NB4 (cell line): ENCODE measurements at places on chromosomes 16 and 17.
A peak's percentile ranks its signal among the peaks of the same experiment; 100 is the strongest.

GRCh38 chr17:16918443-16918842, 53.5 kb downstream of the TNFRSF13B start:
- DNase-seq: no peak

- DNase-seq: peak; percentile 32
These were observed 52.5 kb downstream of the ZFPM1 start for GRCh38 chr16:88505405-88506082.

DNA sequence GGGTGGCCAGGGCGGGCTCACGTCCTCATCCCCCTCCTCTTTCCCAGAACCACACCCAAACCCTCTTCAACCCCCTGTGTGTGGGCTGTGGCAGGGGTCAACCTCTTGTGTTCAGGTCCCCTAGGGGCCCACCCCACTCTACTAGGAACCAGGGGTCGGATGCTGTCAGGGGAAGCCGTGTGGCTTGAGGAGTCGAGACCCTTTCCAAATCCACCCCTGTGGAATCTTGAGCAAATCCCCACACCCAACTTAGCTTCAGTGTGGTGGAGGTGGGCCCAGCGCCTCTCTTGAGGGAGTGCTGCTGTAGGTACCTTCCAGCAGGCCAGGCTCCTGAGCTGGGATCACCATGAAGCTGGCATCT, 121.5 kb downstream of the MRM1 start:
- DNase-seq: no peak

DNA sequence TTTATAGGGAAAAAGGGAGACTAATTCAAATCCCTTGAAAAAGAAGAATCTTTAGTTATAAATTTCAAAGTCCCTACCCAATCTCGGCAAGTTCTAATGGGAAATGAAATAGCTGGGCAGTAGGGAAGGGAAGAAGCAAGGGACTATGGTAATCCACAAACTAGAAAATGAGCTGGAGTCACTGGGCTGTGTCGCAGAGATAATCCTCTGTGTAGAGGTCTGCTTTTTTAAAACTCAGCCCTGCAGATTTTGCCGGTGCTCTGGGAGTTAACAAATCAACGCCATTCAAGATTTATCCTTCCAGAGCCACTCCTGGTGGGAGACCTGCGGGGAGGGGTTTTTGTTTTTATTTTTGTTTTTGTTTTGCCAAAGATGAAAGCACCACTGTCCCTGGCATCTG, 20.8 kb downstream of the SNX11 start:
- no peak for DNase-seq

GRCh38 chr17:65966072-65966695, 225.7 kb downstream of the CEP112 start:
- DNase-seq: no peak

DNA sequence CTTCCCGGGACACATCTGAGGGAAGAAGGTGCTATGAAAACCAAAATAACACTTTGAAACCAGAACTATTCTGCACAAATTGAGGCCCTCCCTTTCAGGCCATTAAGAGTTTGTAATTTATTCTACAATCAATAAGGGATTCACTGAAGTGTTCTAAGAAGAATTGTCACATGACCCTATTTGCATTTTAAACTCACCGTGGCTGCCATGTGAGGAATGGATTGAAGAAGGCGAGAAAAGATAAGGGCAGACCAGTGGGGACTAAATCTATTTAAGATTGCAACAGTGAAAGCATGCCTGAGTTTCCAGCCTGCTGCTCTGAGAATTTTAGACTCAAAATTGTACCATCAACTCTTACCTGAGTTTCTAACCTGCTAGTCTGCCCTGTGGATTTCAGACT, 408.8 kb upstream of the SALL1 start:
- no peak for DNase-seq

GRCh38 chr17:78676412-78677302, 99.5 kb upstream of the DNAH17 start:
- DNase-seq: no peak

DNA sequence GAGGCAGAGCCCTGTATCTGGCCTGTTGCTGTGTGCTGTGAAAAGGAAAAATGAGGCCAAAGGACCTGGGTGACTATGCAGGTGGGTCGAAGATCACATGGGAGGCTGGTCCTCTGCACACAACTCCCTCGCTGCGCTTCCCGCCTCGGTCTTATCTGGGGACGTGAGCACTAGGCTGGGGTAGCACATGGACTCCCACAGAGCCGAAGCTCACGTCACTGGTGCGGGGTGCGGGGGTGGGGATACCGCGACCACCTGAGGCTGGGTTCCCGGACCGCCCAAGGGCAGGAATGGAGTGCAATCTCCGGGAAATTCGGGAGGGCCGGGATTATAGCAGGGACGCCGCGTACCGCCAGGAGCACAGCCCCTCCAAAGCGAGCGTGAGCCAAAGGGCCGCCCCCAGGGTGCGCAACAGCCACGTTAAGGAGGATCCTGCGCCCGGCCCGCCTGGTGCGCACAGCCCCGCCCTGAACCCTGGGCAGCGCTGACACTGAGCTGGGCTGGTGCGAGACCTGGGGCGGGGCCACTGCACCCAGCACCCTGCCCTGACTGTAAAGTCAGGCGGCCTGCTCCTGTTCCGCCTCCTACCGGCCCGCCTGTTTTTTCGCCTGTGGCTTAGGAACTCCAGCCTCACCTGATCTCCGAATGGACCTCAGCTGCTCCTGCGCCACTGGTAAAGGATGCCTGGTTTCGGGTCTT, 4.8 kb downstream of the MT1A start:
- peak; percentile 78 for DNase-seq

- no peak for DNase-seq
These were observed 20.2 kb downstream of the HIGD1B start for GRCh38 chr17:44867841-44868240.

GRCh38 chr16:73337373-73338296, 289.7 kb upstream of the ZFHX3 start:
- DNase-seq: peak; percentile 67

DNA sequence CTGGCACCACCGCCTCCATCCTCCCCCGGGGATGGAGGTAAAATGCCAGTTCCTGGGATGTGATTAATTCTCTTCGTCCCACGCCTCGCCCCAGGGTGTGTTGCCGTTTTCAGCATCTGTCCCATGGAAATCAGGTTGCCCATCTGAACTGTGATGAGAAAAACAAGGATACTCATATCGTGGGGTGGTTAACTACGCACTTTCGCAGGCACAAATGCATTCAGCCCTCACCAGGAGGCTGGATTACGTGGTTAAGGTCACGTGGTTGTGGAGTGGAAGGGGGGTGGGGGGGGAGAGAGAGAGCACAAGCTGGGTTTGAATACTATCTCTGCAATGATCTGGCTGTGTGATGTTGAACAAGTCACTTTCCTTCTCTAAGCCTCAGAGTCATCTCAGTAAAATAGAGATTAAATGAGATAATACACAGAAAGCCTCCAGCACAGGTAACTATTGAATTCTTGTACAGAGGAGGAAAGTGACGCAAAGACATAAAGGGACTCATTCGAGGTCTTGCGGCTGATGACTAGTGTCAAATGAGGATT, 74.7 kb downstream of the BMERB1 start:
- no peak for DNase-seq

DNA sequence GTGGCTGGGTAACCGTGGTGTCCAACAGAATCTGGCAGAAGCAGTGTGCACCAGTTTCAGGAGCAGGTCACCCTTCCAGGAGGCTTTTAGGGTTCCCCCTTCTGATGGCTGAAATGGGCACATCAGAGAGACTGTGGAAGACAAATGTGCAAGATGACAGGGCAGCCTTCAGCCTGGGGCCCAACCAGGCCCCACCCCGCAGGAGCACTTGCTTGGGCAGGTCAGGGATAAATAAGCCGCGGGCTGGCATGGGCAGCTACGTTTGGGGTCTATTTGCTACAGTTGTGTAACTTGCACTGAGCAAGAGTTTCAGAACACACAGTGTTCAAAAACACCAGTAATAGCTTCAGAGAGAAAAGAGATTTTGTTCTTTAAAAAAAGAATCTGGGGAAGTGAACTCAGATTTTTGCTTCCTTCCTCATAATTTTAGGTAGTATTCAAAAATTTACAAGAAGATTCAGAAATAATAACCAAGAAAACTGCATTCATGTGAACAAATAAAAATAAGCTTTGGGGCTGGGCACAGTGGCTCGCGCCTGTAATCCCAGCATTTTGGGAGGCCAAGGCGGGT, 44.9 kb upstream of the BAHCC1 start:
- no peak for DNase-seq

DNA sequence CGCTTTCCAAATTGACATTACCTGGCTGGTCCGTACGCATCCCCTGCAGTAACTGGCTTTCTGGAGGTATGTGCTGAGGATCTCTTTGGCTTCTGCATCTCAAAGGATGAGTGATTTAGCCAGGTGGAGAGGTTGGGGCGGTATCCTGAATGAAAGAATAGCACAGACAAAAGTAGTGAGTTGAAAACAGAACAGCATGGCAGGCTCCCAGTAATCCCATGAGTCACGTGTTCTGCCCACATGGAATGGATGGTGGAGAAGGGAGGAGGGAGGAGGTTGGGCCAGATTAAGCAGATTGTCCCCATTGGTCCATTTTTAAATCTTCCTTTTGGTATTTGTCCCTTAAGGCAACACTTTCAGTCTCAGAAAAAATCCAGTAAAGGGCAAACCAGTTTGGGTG, 176.0 kb downstream of the WWOX start:
- DNase-seq: no peak

DNA sequence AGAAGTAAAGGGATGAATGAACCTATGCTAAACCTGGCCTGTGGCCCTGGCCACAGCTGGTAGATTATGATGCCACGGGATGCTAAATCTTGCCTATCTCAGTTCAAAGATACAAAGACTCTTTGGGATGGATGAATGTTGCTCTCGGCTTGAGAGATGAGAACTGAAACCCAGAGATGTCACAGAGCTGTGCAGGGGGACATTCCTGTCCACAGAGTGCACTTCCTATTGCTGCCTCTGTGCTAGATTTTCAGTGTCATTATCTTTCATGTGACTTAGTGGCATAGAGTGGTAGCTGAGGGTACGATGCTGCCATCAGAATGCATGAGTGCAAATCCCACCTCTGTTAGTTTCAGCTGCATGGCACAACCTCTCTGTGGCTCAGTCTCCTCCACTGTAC, 2.3 kb upstream of the MT1M start:
- DNase-seq: no peak

GRCh38 chr17:82350182-82351030, 8.6 kb upstream of the TEX19 start:
- DNase-seq: peak; percentile 31

GRCh38 chr16:10992797-10993196, 48.4 kb downstream of the CLEC16A start:
- DNase-seq: peak; percentile 68

- no peak for DNase-seq
These were observed 769.0 kb downstream of the KCNJ2 start for GRCh38 chr17:70938336-70938735.

GRCh38 chr17:78412403-78412802, 34.0 kb downstream of the PGS1 start:
- DNase-seq: peak; percentile 48

DNA sequence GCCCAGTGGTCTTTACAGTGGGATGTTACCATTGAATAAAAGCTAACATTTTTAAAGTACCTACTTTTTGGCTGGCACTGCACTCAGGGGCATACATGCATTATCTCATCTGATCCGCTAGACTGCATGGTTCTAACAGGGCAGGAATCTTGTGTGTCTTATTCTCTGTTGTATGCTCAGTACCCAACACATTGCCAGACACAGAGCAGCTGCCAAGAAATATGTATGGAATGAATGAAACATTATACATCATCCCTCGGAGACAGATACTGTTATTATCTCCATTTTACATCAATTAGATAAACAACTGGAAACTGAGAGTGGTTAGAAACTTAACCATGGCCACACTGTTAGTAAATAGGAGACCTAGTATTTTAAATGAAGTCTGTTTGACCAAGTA, 74.1 kb upstream of the CDH11 start:
- DNase-seq: no peak

DNA sequence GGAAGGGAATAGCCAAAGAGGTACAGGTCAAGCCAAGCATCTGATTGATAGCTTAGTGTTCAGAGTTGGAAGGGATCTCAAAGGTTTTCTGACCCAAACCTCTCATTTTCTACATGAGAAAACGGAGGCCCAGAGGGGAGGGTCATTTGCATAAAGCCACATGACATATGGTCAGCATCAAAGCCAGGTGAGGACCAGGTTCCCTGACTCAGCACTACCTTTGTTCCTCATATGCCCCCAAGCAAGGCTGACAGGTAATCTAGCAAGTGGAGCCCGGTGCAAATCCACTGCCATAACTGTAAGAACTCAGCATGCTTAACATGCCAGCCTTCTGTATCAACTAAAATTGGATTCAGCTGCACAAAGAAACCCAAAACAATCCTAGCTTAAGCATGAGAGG, 28.2 kb upstream of the CCL1 start:
- DNase-seq: no peak

- no peak for DNase-seq
These were observed 45.0 kb downstream of the KCNJ16 start for GRCh38 chr17:70119983-70120382.

DNA sequence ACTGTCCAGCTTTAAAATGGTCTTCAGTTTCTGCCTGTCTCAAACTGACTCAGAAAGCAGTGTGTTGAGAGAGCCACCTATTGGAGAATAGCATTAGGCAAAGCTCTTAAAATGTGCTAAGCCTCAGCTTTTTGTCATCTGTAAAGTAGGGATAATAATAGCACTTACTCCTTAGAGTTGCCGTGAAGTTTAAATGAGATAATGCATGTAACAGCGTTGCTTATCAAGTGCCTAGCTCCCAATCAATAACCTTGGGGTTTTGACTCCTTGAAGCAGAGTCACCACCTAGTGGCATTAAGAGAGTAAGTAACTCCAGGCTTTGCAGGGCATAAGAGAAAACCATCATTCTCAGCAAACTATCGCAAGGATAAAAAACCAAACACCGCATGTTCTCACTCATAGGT, 163.3 kb downstream of the HS3ST2 start:
- peak; percentile 32 for DNase-seq

- DNase-seq: no peak
These were observed 2.8 kb upstream of the ACSF3 start for GRCh38 chr16:89090669-89091426.

DNA sequence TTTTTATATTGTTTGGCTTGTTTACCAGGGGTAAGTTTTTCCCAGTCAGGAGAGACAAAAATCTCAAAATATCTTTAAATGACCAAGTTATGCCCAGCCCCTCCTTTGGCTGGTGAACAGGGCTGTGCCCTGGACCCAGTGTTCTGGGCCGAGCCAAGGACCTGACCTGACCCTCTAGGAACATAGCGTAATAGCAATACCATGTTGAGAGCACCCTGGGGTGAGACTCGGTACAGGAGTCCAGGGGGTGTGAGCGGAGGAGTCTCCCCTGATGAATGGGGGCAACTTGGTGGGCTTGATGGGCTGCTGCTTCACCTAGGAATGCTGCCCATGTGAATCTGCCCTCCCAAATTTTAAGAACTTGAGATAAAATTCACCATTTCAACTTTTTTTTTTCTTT, 47.4 kb downstream of the B9D1 start:
- DNase-seq: no peak

GRCh38 chr17:49618028-49618611, 42.4 kb downstream of the NXPH3 start:
- no peak for DNase-seq

- DNase-seq: no peak
These were observed 3.4 kb upstream of the ACSF3 start for GRCh38 chr16:89090182-89090630.
